ENCODE measurements at places on chromosomes 7 and 10.

GRCh38 chr10:95785942-95786669 is 30.1 kb downstream of the ENTPD1 start:
- DNase-seq = no peak

DNA sequence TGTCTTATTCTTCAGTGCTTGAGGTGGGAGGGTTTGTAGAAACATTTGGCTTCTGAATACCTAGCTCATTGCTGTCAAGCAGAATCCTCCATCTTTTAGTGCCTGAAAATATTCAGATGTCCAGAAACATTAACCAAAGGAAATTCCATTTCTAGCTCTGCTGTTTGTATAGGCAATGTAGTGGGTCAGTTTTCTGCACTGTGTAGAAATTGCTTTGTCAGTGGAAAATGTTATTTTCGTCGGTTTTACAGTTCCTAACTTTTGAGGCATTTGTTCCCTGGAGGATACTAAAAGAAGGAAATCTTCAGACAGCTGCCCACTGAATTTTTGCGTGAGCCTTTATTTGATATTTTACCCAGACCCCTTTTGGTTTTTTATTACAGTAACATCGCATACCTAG is 143.4 kb downstream of the TPST1 start:
- no peak for DNase-seq

DNA sequence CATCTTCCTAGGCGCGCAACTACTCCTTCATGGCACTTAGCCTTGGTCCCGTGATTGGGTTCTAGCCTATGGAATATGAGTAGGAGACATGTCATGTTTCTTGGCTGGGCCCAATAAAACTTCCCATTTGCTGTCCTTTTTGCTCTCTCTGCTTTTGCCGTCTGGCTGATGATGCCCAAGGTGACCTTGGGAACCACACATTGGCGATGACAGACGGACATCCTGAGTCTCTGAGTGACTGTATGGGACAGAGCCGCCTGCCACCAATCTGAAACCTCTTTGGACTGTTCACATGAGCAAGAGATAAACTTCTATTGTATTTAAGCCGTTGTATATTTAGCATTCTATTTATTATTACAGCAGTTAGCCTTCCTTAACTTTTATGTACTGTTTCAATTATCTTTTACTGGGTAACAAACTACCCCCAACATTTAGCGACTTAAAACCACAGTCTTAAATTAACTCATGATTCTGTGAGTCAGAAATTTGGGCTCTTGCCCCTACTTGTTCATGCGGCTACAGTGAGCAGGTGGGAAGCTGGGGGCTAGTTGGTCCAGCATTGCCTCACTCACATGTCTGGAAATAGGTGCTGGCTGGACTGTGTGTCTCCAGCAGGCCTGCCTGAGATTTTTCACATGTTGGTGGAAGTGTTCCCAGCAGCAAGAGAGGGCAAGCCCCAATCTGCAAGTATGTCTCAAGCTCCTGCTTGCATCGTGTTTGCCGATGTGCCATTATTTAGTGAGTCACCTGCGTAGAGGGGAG is 71.7 kb downstream of the NOD1 start:
- no peak for DNase-seq

DNA sequence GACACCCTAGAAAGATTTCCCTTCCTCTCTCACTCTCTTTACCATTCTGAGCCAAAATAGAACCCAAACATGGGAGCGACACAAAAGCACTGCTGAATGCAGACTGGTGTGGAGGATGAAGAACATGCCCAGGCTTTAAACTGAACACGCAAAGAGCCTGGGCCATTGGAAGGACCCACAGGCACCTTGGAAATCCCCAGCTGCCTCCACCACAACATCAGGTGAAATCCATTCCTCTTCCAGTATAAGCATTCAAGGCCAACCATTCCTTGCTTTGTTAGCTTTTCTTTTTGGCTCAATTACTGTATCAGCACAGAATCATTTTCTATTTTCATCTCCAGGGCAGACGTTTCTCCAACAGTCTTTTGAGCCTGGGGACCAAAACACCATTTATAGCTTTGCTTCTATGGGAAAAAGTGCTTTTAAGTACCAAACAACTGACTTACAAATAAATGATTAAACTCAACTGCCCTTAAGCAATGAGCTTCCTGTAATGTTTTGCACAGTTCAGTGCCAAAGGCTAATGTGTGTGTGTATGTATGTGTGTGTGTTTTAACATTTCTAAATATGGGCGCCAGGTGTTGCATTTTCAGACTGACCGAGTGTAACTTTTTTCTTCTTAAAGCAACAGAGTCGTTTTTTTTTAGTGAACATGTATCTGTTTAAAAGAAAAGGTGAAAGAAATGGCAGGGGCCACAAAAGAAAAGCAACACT is 16.2 kb upstream of the BLNK start:
- no peak for DNase-seq

GRCh38 chr7:79515358-79515757 is 61.9 kb upstream of the MAGI2 start:
- no peak for DNase-seq

Measured in iris pigment epithelial cell (primary cell).